Stimulated activated CD4-positive, alpha-beta T cell treated with anti-CD3 and anti-CD28 coated beads, Interleukin-1b, Interleukin-23, amount 100 ng/mL, for 1 hour (primary cell): ENCODE measurements at places on chromosomes 16 and 17.
A peak's percentile ranks its signal among the peaks of the same experiment; 100 is the strongest.

GRCh38 chr17:21272881-21273792 lies 11.4 kb upstream of the MAP2K3 start:
- DNase-seq = no peak

DNA sequence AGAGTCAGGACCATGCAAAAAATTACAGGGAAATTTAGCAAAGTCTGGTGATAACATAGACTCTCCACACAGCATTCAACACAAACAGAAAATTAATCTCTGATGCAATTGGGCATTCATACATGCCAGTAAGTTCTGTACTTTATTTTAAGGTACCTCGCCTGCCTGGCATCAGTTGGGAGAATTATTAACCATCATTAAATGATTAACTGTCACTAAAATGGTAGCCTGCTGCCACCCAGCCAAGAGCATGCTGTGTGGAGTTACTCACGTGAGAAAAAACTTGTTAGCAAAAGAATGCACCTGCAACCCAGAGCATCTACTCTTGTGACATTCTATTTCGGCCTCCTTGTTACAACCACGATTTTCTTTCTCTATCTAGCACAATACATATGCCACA lies 117.2 kb downstream of the GRIN2A start:
- DNase-seq = no peak

GRCh38 chr17:72735592-72735991 lies 356.9 kb downstream of the SLC39A11 start:
- no peak for DNase-seq

DNA sequence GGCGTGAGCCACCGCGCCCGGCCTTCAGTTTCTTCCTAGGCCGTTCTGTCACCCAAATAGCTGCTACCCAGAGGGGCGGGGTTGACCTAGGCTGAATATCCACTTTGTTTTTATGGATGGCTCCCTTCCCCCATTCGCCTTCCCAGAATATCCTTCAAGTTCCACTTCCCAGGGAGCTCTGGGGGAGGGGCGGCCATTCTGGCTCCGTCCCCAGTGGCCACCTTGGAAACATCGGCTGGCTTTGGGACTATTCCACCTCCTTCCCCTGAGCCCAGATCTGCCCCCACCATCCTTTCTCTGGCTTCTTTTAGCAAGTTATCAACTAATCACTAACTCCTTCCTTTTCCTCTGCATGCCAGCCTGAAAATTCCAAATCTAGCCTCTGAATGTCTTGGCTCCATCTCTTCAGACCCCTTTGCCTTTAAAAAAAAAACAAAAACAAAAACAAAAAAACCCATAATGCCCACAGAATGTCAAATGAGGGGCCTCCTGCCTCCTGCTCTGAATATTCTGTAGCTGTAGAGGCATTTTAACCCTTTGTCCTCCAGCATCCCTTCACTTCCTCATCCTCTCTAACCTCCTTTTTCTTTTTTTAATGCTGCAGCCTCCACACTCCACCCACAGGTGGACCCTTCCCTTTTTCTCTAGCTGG lies 6.4 kb downstream of the ATP1B2 start:
- DNase-seq = no peak

DNA sequence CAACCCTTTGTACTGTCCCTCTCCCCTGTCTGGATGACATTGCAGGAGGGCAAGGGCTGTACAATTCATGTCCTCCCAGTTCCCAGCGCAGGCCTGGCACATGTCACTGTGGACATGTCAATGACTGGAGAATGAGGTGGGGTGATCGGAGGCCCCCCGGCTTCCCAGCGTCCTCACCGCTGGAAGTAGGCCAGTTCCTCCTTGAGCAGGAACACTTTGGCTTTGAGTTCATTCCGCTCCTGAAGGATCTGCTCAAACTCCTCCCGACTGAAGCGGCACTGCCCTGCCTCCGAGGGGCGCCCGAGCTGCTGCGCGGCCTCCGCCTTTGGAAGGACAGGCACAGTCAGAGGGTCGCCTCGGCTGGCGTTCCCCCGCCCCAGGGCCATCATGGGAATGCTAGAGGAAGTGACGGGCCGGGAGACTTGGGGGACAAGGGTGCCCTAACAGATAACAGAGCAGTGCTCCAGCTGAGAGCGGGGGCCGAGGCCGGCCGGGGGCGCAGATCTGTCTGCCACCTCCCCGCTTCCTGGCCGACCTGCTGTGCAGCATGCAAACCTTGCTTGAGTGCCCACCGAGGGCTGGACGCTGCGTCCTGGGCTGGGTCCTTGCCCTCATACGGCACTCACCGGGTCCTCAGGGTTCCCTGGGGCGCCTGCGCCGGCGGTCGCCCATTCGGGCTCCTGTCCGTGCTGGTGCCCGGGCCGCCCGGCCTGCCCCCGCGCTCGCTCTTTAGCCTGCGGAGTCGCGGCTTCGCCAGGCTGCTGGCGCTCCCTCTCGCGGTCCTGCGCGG lies 1.3 kb downstream of the RILP start:
- no peak for DNase-seq

DNA sequence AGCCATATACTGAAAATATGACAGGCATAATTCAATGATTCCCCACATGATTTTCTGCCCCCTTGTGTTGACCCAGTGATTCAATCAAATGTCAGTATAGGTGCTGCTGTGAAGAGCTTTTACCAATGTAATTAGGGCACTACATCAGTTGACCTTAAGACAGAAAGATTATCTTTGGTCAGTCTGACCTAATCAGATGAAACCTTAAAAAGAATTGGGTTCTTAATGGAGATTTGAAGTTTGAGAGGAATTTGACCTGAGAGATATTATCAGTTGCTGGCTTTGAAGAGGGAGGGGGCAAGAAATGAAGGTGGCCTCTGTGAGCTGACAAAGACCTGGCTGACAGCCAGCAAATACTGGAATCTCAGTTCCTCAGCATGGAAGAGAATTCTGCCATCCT lies 358.7 kb upstream of the CA10 start:
- no peak for DNase-seq

GRCh38 chr17:83012868-83013778 lies 66.3 kb upstream of the METRNL start:
- no peak for DNase-seq

DNA sequence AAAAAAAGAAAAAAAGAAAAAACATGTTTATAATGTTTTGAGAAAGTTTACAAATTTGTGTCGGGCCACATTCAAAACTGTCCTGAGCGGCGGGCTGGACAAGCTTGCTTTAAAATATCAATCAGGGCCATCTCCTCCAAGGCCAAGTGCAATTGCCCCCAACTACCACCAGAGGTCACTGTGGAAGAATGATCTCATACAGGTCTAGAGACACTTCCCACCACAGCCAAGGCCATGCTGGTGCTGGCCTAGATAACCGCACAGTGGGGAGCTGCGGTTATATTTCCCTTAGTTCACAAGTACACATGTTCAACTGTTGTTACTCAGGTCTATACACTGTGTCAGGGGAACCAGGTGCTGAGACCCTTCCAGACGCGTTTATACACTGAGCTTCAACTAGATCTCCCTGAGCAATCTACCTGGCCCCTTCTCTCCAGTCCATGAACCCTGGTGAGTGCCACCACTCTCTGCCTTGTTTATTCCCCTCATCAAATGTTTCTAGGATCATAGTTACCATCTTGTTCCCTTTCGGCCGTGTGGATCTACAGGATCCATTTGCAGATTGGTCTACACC lies 83.8 kb upstream of the CCL2 start:
- DNase-seq = peak; percentile 8

DNA sequence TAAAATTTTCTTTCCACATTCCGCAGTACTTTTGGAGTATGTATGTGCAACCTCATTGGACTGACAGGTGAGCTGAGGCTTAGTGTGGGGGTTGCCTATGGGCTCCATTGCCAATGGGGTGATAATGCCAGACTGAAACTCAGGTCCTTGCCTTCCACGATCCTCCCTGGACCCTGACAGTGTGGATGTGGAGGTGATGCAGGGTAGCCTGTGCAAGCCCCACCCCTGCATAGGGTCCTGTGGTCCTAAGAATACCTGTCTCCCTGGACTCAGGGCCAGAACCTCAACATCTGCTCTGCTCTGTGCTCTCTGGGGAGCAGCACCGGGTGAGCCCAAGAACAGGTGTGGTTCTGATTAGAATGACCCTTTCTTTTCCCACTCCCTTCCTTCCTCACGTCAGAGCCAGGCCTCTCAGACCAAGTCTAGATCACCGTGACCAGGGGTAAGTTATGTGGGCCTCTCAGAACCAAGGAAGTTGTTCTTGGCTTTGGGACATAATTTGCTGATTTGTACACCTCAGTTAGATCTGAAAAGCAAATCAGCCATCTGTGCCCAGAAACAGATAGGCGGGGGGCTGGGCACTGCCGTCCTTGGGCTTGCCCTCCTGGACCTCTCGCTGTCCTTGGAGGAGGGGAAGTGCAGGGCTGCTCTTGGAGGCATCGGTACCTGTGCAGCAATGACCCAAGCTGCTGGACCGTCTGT lies 8.4 kb upstream of the TNS4 start:
- DNase-seq = no peak

GRCh38 chr17:63701868-63702720 lies 2.2 kb upstream of the LIMD2 start:
- DNase-seq = peak; percentile 44

DNA sequence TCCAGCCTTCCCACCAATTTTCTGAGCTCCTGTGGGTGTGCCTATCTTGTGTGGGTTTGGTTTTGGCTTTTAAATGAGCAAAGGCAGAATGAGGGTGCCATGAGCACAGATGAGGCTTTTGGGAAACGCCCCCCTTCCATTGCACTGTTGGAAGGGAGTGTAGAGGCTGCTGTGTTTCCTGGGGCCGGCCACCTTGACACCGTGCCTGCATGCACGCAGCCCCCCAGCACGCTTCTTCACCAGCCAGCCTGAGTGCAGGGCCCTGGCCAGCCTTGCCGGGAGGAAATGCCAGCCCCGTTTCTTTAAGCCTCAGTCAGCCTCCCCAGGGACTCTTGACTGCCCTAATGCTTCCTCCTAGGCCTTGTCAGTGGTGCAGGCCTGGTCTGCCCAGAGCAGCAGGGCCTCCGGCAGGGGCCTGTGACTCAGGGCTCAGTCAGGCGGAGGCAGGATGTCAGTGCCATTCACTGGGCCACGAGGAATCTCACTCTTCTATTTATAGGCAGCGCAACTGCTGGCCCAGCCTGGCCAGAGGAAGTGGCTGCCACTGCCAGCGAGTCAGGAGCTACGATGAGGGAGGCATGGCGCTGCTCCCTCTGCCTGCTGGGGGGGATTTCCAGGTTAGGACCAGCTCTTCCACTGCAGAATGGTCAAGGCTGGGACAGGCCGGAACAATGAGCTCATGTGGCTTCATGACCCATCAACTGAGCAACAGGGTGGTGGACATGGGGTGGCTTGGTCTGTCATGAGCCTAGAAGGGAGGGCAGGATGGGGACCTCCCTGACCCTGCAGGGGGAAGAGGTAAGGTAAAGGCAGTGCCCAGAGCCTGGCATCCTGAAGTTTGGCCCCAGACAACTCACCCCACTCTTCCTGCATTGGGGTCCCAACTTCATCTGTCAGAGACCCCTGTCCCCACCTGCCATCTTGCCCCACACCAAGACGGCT lies 205.2 kb downstream of the RAB11FIP4 start:
- no peak for DNase-seq

- peak; percentile 39 for DNase-seq
These were observed 52.5 kb downstream of the ZFPM1 start for GRCh38 chr16:88505405-88506082.

DNA sequence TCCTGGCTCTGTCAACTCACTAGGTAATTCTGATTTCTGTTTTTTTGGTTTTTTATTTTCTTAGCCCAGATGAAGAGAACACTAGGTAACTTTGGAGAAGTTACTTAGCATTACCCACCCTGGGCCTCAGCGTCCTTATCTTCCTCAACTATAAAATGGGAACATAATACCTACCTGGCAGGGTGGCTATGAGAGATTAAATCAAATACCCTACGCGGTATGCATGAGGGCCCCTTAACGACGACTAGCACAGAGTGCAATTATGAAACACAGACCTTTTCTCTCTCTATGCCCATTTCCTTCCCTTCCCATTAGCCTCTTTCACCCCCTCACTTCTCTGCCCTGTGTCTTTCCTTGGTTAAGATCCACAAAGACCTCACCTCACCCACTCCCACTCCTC lies 11.1 kb downstream of the XPO6 start:
- no peak for DNase-seq

- no peak for DNase-seq
These were observed 47.8 kb upstream of the FBXO47 start for GRCh38 chr17:39014795-39015545.
